ENCODE measurements at places on chromosomes 5 and 9.

DNA sequence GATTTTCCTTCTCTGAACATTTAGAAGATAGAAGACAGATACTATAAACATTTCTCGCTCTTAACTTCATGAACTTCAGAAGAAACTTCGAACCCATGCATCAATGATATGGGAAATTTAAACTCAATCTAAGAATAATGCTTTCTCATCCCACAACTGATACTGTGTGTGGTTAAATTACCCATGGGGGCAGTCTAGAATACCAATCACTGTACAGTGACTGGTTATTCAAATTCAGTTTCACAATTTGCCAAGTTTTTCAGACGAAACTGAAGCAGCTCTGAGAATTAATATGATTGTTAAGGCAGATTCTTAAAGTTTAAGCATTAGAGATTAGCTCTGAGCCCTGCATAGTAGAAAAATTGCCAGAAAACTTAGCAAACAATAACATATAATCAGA lies 431.0 kb downstream of the SH3GL2 start:
- no peak for DNase-seq

- DNase-seq, result no peak
These were observed 8.2 kb upstream of the RALGDS start for GRCh38 chr9:133129001-133129795.

DNA sequence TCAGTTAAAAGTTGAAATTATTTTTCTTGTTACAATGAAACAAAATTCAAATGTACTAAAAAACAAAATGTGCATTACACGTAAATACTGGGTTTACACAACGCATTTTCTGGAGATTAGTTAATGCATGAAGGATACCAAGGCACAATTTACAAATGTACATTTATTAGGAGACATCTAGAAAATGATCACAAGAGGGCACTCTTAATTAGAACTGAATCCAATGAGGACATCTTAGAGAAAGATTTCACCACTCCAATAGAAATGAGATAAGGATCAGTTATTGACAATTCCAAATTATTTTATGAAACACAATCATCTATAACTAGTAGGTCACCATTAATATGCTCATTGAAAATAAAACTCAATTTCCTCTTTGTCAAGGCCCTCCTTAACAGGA lies 36.6 kb upstream of the CDH12 start:
- no peak for DNase-seq

DNA sequence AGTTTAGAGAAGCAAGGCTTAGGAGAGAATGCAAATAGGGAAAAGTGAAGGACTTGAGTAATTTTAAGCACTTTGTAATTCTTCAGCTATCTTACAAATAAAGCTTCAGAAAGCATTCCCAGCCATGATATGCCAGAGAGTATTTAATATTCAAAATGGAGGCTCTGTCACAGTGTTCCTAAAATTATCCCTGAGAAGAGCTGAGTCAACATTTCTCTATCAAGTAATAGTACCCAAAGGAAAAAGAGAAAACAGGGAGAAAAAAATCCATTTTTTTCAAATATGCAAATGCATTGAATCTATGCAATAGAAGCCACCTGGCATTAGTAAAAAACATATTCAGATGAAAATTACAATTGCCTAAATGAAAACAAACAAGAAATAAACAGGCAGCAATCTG lies 392.6 kb upstream of the FAM174A start:
- no peak for DNase-seq

- DNase-seq, result no peak
These were observed 54.5 kb upstream of the HNRNPA0 start for GRCh38 chr5:137808503-137809135.

DNA sequence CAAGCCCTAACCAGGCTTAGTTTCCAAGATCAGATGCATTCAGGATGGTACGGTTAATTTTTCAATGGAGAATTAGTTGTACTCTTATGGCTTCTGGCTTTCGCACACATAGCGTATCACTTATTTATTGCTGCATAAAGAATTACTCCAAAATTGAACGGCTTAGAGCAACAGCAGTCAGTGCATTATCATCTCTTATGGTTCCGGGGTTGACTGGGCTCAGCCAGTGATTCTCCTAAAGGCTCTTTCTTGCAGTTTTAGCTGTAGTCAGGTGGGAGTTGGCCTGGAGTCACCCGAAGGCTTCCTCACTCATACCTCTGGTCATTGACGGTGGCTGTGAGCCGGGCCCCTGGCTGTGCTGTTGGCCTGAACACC lies 595 bp upstream of the GRHPR start:
- DNase-seq, result no peak

DNA sequence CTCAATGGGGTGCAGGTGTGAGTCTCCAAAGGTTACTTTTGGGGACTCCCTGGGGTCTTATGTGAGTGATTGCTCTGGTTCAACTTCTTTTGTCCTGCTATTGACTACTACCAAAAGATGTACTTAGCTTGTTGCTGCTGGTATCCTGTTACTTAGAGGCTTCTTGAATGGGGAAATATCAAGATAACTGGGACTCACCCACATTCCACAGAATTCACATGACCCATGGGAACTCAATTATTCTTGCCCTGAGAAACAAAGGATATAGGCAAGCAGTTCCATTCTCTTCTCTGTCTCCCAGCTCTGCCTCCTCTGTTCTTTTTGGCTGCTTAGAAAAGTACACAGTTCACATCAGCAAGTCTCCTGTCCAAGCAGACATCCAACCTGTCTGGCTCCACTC lies 105.9 kb downstream of the UNC13B start:
- DNase-seq, result no peak

- DNase-seq, result peak; percentile 72
These were observed 27.4 kb downstream of the LNPEP start for GRCh38 chr5:96963267-96963666.

- no peak for DNase-seq
These were observed 5.8 kb upstream of the RAB14 start for GRCh38 chr9:121207371-121207940.

GRCh38 chr5:81787474-81788242 lies 36.8 kb upstream of the SSBP2 start:
- DNase-seq, result peak; percentile 85

DNA sequence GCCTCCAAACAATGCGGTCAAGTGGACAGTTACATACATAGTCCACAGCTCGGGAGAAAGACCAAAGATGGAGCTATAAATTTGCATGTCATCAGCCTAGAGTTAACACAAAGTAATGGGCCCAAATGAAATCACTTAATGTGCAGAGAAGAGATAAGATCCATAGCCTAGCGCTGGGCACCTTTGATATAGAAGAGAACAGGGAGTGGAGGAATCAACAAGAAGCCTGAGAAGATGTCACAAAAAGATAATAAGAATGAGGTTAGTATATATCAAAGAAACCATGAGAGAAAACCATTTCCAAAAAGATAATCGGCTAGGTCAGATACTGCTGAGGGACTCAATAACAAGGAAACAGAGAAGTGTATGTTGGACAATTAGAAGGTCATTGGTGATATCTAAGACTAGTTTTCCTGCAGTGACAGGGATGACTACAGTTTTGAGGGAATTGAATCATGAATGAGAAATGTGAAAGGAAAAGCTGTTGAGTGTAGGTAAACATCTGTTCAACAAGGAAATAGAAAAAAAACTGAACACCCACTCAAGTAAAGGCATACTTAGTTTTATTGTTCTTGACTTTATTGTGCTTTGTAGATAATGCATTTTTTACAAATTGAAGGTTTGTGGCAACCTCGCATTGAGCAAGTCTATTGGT lies 68.7 kb upstream of the CDH6 start:
- no peak for DNase-seq

GRCh38 chr5:172686111-172686510 lies 45.0 kb downstream of the NEURL1B start:
- DNase-seq, result no peak

DNA sequence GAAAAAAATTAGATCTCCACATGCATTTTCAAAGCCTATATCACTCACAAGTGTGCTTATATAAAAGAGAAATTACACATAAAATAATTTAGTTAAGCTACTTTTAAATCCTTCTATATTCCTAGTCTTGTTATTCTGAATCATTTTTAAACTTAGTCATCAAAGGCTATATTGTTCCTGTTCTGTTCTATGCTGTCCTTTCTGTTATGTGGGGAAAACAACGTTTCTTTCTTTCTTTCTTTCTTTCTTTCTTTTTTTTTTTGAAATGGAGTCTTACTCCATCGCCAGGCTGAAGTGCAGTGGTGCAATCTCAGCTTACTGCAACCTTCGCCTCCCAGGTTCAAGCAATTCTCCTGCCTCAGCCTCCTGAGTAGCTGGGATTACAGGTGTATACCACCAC lies 389.2 kb upstream of the FTMT start:
- DNase-seq, result no peak

GRCh38 chr5:43920422-43920821 lies 317.4 kb downstream of the NNT start:
- DNase-seq, result no peak

DNA sequence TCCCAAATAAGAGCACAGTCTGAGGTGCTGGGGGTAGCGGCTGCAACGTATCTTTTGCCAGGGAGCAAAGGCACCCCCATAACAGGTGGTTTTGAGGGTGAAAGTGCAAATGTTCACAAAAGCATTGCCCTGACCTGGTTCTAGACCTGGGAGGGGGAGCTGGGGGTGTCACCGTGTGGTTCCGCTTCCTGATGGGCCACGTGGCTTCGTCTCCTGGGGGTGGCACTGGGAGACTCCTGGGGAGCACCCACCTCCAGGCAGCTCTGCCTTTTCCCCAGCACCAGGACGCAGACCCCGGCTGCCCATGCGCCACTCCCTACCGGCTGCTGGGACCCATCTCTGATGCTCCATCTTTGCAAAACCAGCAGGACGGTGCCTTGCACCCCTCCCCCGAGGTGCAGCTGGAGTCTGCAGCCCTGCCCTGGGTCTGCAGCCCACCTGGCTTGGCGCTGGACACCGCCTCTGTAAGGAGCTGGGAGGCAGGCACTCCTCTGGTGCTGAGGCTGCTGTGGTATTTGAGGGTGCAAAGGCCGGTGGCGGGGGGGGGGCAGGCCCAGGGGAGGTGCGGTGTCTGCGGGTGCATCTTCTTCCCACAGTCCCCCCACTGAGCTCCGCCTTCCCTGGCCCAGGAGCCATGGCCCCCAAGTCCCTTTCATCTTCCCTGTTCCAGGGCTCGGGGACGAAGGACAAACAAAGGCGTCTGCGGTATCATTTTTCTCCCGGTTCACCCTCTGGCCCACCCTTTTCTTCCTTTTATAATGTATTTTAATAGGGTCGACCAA lies 29.8 kb upstream of the RXRA start:
- DNase-seq, result no peak

DNA sequence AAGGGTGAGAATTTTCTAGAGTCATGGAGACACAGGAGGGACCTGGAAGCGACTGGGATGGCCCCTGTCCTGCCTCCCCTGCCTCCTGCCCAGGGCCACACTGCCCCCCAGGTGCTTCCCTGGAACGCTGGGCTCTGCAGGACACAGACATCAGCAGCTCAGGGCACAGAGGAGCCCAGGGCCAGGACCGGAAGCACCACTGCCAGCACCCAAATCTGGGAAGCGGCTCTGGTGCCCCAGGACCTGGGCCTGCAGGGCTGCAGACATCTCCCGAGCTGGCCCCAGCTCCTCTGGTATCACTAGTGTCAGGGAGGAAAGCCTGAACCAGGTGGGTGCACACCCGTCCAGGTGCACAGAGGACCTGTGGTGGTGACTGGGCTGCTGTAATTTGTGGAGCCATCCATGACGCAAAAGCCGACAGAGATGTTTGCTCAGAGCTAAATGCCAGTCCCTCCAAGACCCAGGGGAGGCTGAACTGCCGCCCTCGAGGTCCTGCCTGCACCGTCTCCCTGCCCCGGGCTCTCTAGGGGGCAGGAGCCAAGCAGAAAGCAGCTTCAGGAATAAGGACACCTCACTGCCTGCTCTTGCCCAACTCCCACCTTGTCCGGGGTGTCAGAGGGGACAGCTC lies 46.0 kb upstream of the SIMC1 start:
- no peak for DNase-seq

GRCh38 chr9:126678989-126679388 lies 65.3 kb downstream of the LMX1B start:
- DNase-seq, result no peak

DNA sequence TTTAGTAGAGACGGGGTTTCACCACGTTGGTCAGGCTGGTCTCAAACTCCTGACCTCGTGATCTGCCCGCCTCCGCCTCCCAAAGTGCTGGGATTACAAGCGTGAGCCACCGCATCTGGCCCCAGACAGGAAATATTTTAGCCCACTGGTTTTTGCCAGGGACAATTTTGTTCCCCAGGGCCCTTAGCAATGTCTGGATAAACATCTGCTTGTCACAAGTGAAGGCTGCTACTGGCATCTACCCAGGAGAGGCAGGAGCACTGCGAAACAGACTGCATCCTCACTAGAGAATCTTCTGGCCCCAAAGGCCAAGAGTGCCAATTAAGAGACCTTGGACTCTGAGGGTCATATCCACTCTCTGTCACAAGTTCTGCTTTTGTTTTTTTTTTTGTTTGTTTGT lies 2.4 kb upstream of the TPRN start:
- no peak for DNase-seq

DNA sequence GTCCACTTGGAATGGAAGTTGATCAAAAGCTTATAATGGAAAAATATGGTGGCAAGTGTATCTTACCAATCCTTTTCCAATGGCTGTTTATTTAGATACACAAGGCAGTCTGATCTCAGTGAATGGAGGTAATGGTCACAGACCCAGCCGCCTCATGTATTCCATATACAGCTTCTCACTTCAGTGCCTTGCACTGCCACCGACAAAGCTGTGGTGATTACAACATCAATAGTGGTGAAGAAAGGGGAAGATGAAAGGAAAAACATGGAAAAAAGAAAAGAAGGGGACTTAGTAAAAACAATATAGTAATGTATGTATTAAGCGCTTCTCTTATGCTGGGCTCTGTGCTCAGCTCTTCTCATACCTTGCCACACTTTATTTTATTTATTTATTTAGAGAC lies 297.3 kb upstream of the RASA1 start:
- DNase-seq, result no peak

DNA sequence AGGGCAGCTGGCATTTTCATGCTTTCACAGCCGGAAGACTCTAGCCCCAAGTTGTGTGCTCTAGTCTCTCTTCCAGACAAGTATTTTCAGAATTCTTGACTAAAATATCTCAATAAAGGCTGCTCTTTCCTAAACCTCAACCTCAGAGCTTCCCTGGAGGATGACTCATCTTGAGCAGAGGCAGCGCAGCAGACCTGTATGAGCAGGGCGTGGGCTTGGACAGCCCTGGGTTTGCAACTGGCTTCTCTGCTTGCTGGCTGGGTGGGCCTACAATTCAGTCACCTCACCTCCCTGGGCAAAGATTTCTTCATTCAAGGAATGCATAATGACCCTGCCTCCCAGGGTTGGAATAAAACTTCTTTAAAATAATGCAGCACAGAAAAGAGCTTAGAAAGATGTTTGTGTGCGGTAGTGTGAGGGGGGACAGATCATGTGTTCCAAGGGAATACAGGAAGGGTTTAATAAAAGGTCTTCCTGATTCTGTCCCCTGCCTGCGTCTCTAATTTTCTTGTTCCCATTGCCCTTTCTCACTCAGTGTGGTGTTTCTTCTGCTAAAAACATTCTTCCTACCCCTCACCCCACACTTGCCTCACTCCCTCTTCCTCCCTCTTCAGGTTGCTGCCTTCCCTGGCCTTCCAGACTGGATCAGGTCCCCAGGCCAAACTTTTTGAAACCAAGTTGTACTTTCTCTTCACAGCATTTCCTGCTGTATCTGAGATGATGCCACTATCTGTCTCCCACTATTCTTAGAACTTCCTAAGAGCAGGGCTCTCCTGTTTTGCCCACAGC lies 39.4 kb upstream of the MAP1B start:
- peak; percentile 93 for DNase-seq

Data from fibroblast of skin of right quadriceps (primary cell).